NT2/D1 (cell line): ENCODE measurements at places on chromosomes 2 and 18.

DNA sequence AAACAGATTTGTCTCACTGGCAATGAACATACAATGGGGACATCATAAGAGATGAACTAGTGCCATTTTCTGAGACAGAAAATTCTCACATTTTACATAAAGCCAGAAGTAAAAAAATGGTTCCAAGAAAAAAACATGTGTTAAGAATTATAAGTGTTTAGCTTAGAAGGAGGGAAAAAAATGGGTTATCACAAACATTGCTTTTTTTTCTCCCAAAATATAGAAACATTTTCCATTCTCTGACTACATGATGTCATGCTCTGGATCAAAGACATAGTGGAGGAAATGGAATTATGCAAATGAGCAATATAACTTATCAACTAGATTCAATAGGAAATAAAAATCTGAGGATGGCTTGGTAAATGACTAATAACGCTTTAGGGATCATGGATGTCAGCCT lies 49.8 kb downstream of the SPATS2L start:
- no peak for DNase-seq

DNA sequence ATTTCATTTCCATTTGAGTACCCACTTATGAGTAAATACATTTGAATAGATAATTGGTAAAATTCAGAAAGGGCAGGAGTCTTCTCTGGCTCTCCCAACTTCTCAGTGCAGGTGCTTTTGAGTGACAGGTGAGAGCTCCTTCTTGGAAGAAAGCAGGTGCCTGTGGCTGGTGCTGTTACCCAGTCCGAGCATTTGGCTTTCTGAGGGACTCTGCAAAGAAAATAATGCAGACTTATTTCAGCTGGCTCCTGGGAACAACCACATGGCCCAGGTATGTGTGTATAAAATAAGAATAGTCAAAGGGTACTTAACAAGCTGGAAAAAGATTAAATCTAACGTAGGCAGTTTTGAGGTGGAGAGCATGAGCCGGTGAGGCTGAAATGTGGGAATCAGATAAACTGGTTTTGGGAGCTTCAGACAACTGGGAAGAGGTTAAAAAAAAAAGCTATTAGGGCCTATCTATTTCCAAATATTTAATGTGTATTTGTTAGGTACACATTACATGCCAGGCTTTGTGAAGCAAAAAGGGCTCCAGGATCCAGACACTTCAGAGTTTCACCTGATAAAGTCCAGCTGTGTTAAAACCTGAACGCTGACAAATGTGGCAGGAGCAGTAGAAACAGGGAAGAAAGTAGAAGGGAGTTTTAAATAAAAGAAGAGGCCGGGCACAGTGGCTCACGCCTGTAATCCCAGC lies 20.6 kb downstream of the ZNF236 start:
- DNase-seq = no peak

DNA sequence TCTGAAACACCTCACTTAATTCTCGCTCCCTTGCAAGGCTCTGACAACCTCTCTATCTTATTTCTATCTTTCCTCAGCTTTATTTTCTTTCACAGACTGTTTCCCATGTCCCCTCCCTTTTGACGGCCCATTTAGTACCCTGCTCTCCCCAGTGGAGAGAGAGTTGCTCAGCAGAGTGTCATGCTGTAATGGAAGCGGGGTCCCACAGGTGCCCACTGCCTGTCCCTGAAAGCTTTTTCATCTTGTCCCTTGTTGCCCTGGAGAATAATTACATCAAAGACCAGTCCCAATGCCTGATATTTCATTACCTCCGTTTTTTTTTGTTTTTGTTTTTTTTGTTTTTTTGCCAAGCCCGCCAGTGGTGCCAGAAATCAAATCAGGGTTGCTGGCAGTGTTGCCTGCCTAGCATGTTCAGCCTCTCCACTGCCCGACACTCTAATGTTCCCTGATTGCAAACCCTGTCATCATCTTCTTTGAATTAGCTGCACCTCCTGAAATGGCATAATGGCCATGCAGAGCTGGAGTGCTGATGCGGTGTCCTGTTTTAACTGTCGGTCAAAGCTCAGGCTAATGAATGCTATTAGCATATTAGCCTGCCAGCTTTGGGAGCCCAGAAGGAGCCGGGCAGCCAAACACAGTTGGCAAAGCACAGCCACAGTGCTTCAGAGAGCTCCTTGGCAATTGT lies 71.2 kb upstream of the CAVIN2 start:
- DNase-seq = no peak

DNA sequence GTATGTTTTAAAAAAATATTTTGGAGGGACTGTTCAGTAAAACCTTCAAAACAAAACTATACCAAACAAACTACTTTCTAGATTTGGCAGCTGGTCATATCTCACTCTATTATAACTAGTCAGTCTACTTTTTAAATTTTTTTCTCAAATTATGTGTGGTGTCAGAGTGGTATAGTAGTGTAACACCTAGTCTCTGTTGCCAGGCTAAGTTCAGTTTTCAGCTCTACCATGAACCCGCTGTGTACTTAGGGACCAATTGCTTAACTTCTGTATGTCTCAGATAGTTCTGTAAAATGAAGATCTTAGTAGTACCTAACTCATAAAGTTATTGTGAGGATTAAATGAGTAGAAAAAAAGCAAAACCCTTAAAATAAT lies 54.3 kb downstream of the GPD2 start:
- DNase-seq = no peak

- no peak for DNase-seq
Measured at GRCh38 chr18:49183921-49184320, 233.2 kb upstream of the SMAD7 start.

DNA sequence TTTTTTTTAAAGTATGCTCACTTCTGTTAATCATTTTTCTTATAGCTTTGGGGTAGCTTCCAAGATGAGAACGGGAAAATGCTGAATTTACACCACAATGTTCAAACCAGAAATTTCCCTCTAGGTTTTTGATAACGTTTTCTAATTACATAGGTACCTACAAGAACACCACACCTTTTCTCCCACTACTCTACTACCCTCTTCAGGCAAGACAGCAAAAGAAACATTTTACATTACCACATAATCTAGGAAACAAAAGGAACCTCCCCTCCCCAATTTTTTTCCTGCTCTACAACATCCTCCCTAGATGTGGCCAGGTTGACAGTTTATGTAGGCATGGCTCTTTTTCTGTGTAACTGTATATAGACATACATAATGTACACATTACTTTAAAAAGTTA lies 32.4 kb downstream of the NDUFAF7 start:
- DNase-seq = no peak

GRCh38 chr18:45365835-45366234 lies 249.4 kb upstream of the SLC14A2 start:
- DNase-seq = no peak

DNA sequence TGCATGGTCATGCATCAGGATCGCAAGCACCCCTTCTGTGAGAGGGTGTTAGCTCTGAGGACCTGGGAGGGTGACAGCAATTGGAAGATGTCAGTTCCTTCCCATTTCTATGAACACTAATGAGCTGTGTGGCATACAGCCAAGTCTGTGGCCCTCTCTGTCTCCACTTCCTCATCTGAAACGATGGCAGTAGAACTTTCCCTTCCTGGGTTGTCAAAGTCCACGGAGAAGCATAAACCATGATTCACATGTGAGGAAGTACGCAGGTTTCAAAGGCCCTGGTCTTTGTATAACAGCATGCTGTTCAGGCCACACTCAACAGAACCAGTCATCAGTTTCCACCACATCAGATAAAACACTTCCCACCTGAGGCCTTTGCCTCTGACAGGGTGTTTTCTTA lies 167.4 kb upstream of the RAB6C start:
- no peak for DNase-seq

GRCh38 chr2:88483200-88483599 lies 30.7 kb upstream of the FOXI3 start:
- DNase-seq = no peak

GRCh38 chr2:181454686-181455450 lies 2.3 kb upstream of the ITGA4 start:
- no peak for DNase-seq

- DNase-seq = no peak
Measured at GRCh38 chr2:201433394-201433995, 17.8 kb downstream of the TRAK2 start.

DNA sequence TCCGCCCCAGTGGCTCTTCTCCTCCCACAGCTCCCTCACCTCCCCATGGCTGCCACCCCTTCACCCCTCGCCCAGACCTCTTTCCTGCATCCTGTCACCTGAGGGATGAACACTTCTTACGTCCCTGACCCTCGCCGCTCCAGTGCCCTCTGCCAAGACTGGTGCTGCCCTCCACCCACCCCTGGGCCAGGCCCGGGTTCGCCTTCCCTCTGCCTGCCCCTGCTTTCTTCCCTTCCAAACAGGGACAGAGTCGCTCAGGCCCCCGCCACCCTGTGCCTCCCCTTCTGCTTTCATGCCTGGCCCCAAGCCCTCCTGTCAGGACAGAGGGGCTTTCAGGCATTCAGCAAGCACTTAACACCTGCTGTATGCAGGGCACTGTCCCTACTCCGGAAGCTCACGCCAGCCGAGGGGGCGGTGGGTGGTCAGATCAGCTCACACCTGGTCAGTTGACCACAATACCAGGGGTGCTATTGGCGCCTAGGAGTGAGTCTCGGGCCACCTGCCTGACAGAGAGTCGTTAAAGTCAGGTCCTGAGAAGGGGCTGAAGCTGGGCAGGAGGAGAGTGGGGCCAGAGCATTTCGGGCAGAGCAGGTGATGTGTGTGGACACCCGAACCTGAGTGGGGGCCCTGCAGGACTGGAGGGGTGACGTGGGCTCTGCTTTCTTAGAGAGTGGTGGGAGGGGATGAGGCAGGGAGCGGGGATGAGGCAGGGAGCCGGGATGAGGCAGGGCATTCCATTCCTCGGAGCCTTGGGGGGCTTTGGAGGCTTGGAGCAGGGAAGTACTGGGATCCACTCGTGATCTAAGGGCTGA lies 26.0 kb upstream of the HPCAL1 start:
- no peak for DNase-seq

DNA sequence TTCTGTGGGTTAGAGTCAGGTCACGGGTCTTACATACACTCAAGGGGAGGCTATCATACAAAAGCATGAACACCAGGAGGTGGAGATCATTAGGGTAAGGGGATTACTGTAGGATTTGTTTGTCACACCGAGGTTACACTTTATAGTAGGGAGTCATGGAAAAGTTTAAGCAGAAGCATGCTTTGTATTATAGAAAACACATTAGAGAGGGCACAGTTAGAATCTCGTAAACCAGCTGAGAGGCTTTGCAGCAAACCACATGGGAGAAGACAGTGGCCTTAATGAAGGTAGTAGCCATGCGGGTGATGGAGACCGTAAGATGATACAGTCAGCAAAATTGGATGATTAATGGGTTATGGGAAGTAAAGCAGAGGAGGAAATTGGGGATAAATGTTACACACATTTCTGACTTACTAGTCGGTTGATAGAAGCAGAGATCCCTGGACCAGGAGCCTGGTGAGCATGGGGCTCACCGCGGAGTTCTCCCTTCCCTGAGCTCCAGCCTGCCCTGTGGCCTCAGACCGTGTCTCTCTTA lies 75.6 kb downstream of the MAPRE2 start:
- DNase-seq = no peak

- DNase-seq = no peak
Measured at GRCh38 chr18:24567199-24567598, 106.8 kb downstream of the HRH4 start.

DNA sequence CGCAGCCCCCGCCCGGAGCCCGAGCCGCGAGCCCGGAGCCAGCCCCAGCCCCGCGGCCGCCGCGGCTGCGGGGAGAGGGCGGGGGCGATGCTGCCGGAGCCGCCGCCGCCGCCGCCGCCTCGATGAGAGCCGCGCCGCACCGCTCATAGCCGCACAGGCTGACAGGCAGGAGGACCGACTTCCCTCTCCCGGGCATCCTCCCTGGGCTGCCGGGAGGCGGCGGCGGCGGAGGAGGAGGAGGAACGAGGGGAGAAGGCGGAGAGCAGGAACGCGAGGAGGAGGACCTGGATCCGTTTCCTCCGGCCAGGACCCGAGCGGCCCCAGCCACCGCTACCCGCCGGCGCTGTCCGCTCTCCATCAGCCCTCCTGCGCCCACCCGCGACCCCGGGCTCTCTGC lies 370 bp downstream of the KLHL29 start:
- no peak for DNase-seq

- DNase-seq = no peak
Measured at GRCh38 chr18:74288730-74289129, 3.0 kb downstream of the CYB5A start.

DNA sequence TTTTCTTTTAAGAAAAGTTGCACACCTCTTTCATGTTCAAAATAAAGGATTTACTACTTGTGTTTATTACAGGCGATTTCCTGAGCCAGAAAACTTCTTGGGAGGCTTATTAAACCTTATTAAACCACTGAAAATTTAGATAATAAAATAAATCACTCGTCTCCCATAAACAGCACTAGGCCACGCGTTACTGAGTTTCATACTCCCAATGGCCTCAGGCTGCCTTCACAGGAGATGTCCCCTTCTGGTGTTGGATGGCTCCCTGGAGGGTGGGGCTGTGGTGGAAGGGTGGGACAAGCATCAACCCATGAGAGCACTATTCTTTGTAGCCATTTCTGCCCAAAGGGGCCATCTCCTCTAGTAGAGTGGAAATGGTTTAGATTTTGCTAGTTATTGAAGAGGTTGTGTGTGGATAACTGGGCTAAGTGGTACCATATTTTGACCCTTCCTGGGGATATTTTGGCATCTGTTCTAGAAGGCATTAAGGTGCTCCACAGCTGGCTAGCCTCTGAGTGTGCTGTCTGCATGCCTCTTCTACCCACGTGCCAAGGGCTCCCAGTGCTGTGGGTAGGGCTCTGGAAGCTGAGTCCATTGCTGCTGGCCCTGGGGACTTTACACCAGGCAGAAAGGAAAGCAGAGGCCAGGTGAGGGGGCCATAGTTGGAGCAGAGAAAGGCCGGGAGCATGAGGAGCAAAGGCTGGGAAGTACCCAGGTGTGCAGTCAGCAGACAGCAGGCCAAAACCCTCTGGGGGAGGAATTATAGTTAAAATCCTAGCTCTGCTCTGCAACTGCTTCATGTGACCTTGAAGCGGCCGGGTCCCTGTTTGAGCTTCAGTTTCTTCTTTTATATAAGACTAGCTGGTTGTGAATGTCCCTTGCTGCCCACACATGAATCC lies 121.7 kb upstream of the SMAD2 start:
- no peak for DNase-seq

GRCh38 chr2:148917431-148917830 lies 42.4 kb downstream of the KIF5C start:
- no peak for DNase-seq
